ENCODE measurements at places on chromosomes 3 and 15.

- DNase-seq = no peak
Observed at GRCh38 chr3:161766331-161766730, 269.7 kb downstream of the OTOL1 start.

GRCh38 chr15:77568973-77569728 lies 63.6 kb downstream of the LINGO1 start:
- peak; percentile 6 for DNase-seq

DNA sequence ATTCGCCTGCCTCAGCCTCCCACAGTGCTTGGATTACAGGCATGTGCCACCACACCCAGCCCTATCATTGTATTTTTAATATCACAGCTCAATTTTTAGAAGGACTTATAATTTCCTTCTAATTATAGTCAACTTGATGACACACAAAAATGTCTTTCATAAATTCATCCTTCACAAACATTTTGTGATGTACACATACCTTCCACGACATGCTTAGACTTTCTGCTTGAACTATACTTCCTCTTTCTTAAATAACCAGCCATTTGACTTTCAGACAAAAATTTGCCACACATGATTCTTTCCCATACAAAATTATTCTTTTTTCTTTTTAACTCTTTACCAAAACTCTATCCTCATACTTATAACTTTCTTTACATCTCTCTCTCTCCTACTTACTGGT lies 48.4 kb upstream of the CCK start:
- DNase-seq = no peak

DNA sequence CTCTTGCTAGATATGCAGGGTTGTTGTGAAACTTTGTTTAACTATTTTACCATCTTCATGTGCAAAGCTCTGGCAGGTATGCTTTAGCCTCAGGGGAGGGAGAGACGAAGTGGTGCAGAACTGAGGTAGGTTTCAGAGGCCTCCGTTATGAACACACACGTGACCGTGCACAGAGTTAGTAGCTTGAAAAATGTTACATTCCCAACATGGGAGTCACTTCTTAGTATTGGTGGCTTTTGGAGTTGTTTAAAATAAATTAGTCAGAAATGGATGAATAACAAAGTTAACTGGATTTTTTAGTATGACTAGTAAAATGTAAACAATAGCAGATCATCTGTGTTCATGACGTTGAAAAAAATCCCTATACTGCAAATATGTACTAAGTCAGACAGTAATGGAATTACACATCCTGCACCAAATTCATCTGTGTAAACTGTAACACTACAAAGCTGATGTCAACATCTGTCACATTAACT lies 279.6 kb downstream of the KLF13 start:
- peak; percentile 84 for DNase-seq

- DNase-seq = peak; percentile 60
Observed at GRCh38 chr15:48866141-48866563, 11.8 kb upstream of the EID1 start.

GRCh38 chr3:55518451-55518850 lies 31.3 kb upstream of the WNT5A start:
- DNase-seq = peak; percentile 74

DNA sequence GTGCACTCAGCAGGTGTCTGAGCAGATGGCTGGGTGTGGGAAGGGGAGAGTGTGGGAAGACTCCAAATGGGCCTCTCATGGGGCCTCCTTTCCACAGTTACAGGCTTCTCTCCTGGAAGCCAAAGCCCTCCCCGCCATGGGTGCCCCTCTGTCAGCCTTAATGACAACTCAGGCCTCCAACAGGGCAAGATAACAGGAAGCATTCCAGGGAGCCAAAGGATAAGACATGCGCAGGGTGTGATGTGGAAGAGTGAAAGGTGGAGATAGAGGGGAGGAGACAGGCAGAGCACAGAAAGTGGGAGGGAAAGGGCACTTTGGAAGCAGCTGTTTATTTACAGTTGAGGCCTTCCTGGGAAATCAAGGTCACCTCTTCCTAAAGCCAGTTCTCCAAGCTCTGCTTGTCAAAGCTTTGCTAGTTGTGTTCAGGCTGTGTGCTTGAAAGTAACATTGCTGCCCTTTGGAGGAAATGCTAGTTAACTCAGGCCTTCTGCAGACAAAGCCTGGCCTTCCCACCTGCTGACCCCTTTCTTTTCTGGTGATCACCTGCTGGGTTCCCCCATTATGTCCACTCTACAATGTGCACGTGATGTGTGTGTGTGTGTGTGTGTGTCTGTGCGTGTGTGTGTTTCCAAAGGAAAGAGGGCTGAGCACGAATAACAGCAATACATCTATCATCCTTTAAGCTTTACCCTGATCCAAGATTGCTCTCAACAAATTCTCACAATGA lies 35.2 kb upstream of the SMAD3 start:
- DNase-seq = no peak

DNA sequence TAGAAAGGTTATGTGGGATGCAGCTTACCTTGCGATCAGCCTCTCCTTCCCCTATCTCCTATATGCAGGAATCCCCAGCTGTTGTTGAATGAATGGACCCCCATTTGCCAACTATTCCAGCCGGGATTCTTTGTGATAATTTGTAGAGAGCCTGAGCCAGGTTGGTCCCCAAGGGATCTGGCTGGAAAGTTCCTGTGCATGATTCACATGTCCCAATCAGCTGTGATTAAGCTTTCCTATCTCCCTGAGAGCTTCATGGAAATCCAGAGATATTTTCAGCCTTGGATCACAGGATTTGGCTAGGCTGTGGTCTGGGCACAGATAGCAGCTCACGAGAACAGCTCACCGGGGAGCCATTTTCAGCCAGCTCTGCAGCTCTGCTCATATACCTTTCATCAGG lies 76.7 kb downstream of the ARNT2 start:
- DNase-seq = peak; percentile 99

DNA sequence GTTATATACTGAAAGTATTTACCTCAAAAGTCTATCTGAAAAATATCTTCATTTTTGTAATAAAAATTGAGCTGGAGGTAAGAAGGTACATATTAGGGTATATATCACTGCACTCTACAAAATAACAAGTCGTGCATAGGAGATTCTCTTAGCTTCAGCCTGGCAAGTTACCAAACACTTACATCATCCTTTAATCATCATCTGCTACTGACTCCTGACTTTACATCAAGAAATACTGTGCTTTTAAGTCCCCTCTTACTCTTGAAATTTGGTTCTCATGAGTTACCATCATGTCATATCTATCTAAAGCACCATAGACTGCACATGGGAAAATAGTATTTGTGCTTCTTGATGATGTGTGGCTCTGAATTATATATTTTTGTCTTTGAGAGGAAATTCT lies 50.8 kb downstream of the LYSMD4 start:
- peak; percentile 89 for DNase-seq

- DNase-seq = no peak
Observed at GRCh38 chr3:47344971-47345370, 35.9 kb upstream of the PTPN23 start.

- DNase-seq = peak; percentile 52
Observed at GRCh38 chr15:29233566-29233965, 36.1 kb downstream of the NSMCE3 start.

DNA sequence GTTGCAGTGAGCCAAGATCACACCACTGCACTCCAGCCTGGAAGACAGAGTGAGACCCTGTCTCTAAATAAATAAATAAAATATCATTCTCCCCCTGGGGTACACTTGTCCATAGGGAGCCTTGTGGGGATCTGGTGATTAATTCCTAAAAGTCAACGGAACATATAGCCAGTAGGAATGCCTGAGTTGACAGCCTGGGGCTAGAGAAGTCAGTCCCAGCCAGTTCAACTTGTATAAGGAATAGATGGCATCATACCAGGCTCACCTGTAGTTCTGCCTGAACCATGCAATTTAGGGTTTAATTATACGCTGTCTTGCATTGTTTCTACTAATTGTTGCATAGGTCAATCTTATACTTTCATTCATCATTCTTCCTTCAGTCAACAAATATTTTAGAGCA lies 5.9 kb upstream of the BOC start:
- no peak for DNase-seq

DNA sequence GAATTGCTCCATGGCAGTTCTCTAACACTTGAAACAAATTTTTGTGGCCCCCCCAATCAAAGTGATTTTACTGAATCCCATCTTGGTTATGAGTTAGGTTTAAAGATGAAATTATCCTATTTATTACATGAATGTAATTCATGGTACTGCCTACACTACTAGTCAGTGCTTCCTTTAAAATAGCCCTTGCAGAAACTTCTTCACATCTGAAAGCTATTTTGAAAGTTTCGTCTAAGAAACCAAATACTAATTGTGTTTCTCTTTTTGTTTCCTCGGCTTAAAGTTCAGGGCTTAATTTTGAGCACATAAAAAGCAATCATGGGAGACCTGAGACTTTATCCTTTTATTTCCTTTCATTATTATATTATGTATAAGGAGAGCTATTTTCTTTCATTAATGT lies 72.1 kb downstream of the PLOD2 start:
- no peak for DNase-seq

GRCh38 chr15:41354371-41354770 lies 21.7 kb downstream of the NUSAP1 start:
- no peak for DNase-seq

- peak; percentile 22 for DNase-seq
Observed at GRCh38 chr3:65107174-65107573, 419.4 kb upstream of the ADAMTS9 start.

DNA sequence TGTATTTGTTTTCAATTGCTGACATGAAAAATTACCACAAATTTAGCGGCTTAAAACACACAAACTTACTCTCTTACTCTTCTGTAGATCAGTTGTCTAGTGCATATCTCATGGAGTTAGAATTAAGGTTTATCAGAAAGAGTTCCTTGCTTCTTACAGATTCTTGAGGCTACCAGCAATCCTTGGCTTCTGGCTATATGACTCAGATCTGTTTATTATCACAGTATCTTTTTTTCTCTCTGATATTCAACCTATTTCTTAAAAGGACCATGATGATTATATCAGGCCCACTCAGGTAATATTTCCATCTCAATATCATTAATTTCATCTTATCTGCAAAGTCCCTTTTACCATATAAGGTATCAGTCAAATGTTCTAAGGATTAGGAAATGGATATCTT lies 263.5 kb upstream of the BCHE start:
- no peak for DNase-seq

- DNase-seq = no peak
Observed at GRCh38 chr15:57026016-57026592, 107.7 kb downstream of the TCF12 start.

DNA sequence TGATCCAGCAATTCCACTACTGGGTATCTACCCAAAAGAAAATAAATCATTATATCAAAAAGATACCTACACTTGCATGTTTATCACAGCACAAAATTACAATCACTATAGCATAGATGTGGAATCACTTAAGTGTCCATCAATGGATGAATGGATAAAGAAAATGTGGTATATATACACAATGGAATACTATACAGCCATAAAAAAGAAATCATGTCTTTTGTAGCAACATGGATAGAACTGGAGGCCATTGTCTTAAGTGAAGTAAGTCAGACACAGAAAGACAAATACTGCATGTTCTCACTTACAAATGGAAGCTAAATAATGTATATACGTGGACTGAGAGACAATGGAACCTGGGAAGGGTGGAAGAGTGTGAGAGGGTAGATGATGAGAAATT lies 28.3 kb upstream of the PFN2 start:
- DNase-seq = no peak

- DNase-seq = no peak
Observed at GRCh38 chr3:4071481-4072184, 231.5 kb upstream of the SETMAR start.

DNA sequence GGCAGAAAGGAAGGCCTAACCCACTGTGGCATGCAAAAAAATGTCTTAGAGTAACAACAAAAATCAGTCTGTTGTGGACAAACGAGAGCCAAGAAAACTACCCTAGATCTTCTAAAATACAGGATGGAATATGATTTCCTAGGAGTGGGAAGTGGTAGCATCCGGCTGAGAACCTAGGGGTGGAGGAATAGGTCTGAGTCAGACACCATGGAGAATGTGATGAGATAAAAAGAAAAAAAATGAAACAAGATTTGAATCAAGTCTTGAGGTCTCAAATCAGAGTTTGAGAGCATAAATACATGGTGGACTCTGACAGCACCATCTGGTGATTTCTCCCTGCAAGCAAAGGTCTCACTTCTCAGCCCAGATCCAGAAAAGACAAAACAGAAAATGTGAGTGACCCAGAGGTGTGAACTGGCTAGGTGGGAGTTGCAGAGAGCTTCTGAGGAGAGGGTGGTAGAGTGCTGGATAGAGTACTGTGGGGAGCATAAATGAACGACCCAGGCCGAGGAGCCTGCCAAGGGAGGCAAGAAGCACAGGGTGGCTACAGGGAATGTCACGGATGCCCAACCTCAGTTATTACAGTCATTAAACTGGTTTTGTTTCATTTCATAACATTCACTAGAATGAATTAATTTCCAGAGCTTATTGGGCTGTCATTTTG lies 27.6 kb upstream of the VEPH1 start:
- peak; percentile 66 for DNase-seq

GRCh38 chr15:70401709-70402108 lies 304.0 kb upstream of the TLE3 start:
- no peak for DNase-seq

- DNase-seq = no peak
Observed at GRCh38 chr3:134231131-134231530, 19.5 kb downstream of the RYK start.

DNA sequence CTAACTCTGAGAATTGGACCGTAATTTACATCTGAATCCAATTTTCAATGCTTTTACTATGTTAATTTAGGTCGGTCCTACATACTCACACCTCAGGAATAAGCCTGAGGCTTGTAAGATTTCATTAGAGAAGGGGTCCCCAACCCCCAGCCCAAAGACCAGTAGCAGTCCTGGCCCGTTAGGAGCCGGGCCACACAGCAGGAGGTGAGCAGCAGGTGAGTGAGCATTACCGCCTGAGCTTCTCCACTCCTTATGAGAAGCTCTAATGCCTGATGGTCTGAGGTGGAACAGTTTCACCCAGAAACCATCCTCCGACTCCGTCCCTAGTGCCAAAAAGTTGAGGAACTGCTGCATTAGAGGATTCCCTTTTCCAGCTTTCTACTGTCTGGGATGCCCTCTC lies 757.3 kb downstream of the SI start:
- no peak for DNase-seq

GRCh38 chr15:83555383-83555782 lies 98.5 kb upstream of the ADAMTSL3 start:
- DNase-seq = no peak

DNA sequence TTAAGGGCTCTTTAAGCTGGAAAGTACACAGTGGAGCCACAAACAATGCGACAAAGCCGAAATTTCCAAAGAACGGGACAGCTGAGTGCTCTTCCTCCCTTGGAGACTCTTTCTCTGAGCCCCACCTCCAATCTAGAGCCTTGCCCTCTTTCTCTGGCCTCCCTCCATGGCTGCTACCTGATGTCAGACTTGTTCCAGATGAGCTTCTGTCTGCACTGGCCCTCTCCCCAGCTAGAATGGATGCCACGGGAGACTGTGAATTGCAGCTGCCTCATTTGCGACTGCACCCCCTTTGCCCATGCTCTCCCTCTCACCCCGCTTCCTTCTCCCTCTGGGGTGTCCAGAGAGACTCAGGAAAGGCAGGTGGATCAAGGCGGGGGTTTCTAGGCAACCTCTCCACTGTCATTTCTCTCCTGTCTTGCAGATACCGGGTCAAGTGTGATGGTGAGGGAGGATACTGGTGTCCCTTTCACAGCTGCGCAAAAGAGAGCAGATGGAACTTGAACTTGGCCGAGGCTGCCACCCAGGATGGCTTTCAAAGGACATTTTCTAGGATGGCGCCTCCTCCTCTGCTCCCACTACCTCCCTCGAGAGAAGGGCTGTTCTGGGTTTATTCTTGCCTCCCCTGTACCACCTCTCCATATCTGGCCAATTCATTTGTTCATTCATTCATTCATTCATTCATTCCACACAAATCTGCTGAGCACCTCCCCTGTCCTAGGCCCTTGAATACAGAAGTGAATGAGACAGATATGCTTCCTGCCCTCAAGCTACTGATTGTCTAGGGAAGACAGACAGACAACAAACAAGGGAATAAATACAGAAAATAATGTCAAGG lies 12.8 kb downstream of the ATP2B2 start:
- DNase-seq = no peak
